NCI-H1048 (cell line): ENCODE measurements at places on chromosomes 16 and 17.

GRCh38 chr17:10837921-10838320 lies at the start of gene PIRT:
Gene PIRT, minus strand, starts transcription at chr17:10838087. Its CDS starts 12,442 bp downstream, at chr17:10825645.
- no peak for DNase-seq

DNA sequence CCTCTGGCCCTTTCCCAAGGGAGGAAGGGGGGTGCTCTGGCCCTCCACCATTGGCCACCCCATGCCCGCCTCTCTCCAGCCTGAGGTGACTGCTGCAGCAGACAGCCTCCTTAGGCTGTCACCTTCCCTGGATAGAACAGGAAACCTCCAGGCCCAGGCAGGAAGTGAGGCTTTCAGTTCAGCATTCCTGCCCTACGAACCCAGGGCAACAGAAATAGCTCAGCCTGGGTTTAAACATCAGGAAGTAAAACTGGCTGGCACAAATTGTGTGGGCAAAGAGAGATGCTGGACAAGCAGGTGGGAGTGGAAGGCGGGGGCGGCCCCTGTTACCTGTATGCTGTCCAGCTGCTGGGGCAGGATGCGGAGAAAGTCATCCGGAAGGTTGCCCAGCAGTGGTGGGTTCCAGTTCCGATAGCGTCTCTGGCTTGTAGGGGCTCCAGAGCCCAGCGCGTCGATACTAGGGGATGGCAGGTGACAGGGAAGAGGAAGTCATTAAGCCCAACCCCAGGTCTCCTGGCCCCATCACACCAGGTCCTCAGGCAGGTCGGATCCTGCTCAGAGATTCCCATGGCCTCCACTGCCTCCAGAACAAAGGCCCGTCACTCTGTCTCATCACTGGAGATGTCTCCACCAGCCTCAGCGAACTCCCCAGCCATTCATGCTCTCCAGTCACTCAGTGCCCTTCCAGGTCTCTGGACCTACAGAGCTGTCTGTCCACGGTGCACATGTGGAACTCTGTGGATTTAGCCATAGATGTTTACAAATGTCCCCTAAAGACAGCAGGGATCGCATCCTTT lies 23.6 kb upstream of the MRPS23 start:
- no peak for DNase-seq

DNA sequence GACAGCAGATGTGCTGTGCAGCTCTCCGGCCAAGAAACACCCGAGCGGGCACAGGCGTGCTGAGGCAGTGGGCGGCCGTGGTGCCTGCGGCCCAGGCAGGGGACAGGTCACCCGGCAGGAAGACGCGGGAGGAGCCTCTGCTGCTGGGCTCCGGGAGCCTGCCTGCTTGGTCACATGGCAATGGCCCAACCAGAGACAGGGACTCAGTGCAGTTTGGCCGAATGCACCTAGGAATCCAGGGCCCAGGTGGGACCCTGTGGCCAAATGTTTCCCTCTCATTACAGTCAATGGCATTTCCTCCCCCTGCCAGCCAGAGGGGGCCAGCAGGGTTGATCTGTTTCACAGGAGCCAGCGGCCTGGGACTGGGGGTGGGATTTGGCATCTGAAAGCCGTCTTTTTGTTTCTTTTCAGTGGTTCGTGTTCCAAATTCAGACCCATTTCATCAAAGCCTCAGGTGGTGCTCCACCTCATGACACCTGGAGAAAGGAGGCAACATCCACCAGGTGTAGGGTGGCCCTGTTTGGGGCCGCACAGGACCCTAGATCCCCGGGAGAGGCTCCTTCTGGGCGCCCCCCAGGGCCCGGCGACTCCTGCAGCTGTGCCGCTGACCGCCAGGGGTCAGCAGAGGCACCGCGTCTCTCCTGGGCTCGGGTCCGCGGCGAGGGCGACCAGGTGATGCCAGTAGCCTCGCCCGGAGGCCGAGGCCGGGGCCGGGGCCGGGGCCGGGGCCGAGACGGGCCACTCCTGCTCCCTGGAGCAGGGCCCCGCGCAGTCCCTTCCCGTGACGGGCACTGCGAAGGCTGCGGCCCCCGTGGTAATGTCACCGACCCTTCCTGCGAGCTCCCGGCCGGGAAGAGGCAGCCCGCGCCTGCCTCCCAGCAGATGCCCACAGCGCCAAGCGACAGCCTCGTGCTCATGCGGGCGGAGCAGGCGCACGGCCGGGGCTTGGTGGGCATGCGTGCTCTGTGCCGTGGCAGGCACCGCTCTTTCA lies 118.5 kb downstream of the C16orf78 start:
- DNase-seq, result no peak

DNA sequence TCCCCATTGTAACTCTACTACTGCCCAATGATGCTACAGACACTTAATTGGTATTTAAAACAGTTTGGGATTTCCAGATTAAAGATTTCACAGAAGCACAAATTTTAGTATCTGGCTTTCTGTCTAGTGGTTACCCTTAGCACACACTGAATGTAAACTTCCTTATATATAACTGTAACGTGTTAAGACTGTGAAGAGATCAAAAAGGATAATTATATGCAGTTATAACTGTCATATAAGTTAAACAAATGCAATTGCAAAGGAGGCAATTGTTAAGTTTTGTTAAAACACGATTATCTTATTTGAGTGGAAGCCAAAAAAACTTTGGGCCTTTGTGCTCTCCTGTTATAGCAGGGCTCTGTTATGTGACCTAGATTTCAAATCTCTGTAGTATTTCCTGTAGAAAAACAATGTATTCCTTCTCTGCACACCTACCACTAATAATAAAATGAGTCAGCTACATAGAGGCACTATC lies 147.9 kb downstream of the STXBP4 start:
- no peak for DNase-seq

- DNase-seq, result no peak
Observed at GRCh38 chr16:23909792-23910418, 74.1 kb downstream of the PRKCB start.

DNA sequence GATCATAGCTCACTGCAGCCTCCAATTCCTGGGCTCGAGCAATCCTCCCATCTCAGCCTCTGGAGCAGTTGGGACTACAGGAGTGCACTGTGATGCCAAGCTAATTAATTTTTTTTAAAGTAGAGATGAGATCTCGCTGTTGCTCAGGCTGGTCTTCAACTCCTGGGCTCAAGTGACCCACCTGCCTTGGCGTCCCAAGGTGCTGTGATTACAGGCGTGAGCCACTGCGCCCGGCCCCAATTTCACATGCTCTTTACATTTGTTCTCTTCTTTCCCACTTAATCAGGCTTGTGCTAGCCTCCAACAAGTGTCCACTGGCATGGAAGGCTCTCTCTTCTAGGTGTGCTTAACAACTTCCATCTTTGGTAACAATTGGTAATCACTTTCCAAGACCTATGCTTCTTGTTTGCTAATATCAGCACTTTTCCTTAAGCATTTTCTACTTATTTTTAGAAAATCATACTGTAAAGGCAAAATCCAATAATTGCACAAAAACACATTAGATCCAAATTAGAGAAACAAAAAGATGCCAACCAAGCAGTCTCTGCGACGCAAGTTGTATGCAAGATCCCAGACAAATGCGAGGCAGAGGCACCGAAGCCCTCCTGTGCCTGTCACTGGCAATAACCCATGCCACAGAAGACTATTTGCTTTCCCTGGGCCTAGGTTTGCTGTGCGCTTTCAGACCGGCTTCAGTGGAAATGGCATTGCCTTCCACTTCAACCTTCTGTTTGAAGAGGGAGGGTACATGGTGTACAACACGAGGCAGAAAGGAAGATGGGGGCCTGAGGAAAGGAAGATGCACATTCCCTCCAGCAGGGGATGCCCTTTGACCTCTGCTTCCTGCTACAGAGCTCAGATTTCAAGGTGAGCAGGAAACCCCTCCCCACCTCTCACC lies 52.6 kb downstream of the NOS2 start:
- DNase-seq, result no peak

DNA sequence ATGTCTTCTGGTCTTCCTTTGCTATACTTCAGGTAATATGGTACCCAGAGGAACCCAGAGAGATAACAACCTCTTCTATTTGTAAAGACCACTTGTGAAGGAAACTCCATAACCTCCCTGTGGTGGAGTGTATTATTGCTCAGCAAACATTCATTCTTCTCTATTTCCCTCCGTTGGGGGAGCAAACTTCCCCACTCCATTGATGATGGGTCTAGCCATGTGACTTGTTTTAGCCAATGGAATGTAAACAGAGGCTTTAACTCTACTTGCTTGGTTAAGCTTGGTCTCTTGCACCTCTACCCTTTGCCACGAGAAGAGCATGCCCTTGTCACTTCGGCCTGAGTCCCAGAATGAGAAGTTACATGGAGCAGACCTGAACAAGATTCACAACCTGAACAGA lies 30.0 kb upstream of the SKAP1 start:
- no peak for DNase-seq

GRCh38 chr17:36816907-36817288 lies 120.4 kb upstream of the LHX1 start:
- no peak for DNase-seq

DNA sequence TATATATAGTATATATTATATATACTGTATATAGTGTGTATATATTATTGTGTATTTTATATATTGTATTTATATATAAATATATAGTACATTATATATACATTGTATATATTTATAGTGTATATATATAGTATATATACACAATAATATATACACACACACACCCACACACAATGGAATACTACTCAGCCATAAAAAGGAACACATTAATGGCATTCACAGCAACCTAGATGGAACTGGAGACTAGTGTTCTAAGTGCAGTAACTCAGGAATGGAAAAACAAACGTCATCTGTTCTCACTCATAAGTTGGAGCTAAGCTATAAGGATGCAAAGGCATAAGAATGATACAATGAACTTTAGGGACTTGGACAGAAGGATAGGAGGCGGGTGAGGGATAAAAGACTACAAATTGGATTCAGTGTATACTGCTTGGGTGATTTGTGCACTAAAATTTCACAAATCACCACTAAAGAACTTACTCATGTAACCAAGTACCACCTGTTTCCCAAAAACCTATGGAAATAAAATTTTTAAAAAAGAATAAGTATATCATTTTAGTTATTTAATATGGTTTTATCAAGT lies 201.9 kb upstream of the CDH11 start:
- DNase-seq, result no peak

- DNase-seq, result no peak
Observed at GRCh38 chr16:28311413-28311812, 19.1 kb downstream of the SBK1 start.

GRCh38 chr16:28326881-28327610 lies 34.7 kb downstream of the SBK1 start:
- DNase-seq, result no peak

- DNase-seq, result no peak
Observed at GRCh38 chr16:53619235-53619634, 84.4 kb downstream of the RPGRIP1L start.

- DNase-seq, result no peak
Observed at GRCh38 chr17:29109477-29110371, 66.8 kb downstream of the PIPOX start.

DNA sequence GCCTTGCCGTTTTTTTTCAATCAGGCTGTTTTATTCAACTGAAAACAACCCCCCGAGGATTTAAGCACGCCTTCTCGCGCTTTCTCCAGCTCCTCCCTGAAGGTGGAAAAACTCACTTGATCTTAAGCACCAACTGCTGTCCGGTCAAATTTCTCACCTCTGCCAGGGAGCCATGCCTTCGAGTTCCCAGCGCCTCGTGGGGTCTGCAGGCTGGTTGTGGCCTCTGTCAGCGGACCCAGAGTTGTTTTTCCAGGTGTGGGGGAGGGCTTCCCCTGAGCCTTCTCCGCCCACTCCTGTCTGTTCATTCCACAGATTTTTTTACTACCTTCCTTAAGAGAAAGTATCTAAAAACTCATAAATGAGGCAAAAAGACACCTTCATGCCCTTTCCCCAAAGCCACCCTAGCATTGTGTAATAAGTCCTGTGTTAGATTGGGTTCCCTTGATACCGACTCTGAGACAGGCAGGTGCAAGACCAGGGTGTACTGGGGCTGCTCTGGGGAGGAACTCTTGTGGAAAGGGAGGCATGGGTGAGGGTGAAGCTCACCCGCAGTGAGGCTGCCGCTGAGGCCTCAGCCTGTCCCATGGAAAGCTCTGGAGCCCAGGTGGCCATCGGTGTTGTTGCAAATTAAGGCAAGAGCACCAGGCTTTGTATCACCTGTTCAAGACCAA lies 101.6 kb downstream of the AXIN2 start:
- DNase-seq, result no peak

DNA sequence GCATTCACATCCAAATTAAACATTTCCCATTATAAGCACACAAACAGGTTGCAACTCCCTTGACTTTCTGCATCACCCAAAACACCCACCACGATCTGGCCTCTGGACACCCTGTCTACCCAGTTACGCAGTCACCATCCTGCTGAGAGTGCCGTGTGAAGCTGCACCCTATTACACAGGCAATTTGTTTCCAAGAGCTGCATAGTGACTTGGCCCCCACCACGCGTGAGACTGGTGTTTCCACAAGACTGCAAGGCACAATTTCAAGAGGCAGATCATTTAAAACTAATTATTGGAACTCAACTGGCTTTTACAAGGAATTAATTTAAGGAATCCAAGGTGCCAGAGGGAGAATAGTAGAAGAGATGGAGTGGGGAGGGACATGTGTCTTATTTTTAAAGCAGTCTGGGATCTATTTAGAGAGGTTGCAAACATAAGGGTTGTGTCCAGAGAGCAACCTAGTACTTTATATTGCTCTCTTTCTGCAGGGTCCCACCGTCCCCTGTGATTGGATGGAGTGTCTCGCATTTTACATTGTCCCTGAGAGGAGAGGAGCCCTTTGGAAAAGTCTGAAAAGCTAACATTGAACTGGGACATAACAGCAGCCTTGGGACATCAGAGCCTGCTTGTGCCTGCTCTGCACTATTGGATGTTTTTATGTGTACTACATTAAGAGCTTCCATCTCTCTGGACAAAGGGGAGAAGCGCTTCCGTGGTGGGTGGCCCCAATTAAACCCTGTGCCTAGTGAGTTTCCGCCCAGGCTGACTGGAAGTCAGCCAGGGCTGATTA lies 8.7 kb upstream of the ADAMTS18 start:
- no peak for DNase-seq

DNA sequence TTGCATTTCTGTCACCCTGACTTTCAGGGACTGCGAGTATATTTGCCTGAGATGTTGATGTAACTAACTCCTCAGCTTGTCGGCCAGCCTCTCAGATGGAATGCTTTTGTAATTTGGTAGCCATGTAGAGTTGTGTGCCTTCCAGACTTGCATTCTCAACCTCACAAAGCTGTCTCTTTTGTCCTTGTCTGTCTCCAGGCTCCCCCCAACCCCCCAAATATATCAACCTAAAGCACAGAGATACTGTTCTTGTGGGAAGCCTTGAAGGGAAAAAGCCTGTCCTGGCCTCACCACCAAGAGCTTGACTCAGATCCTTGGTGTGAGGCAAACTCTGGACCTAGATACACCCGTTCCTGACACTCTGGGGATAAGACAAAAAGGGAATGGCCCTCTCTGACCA lies 18.4 kb downstream of the SAP30BP start:
- DNase-seq, result no peak

DNA sequence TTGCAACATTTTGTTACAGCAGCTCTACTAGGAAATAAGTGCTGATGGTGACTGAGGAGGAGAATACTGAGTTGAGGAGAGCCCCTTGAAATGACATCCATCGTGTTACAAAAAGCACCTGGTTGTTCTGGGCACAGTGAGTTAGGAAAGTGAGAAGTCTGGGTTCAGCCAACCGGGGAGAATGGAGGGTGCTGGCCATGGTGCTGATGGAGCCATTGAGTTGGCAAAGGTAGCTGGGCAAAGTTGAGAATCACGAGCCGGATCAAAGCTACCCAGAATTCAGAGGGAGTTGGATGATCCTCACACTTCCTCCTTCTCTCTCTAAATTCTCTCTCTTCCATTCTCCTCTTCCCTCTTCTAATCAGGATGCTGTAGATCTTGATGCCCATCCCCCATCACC lies 35.0 kb upstream of the ASIC2 start:
- DNase-seq, result no peak
